ENCODE measurements at places on chromosomes 4 and X.

DNA sequence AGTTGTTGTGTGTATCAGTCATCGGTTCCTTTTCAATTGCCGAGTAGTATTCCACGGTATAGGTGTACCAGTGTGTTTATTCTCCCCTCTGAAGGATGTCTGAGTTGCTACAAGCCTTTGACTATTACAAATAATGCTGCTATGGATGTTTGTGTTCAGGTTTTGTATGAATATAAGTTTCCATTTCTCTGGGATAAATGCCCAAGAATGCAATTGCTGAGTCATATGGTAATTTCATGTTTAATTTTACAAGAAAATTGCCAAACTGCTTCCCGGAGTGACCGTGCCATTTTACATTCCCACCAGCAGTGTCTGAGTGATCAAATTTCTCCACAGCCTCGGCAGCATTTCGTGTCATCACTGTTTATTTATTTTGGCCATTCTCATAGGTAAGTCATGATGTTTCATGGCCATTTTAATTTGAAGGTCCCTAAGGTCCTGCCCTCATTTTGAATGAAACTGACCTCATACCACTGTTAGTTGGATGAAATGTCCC lies 73.9 kb downstream of the IRF2 start:
- no peak for DNase-seq

- peak; percentile 18 for DNase-seq
Measured at GRCh38 chrX:18707426-18708049, at the start of gene PPEF1. Gene PPEF1 (plus strand): TSS chrX:18707645. CDS start chrX:18707781, 136 bp downstream.

DNA sequence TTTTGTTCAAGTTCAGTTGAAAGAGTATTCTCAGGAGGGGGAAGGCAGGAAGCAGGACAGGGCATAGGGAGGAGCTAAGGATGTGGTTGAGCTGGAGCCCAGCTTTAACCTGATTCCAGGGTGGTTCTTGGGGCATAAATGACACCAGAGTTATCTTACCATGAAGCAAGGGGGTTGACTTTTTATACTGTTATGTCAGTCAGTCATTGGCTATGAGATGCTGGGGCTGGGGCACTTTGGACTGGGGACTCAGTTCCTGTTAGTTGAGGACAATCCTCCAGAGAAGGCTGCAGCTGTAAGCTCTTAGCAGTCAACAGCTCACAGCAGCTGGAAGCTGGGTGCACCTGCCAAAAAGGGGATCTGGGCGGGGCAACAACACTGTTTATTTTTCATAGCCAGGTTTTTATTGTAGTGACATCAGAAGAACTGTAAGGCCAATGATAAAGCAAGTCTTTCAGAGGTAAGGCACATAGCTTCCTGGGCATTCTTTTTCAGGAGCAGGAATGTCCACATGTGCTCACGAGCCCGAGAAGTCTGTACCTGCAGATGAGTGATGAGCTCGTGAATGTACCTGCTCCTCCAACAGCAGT lies 78.5 kb downstream of the MID1IP1 start:
- peak; percentile 49 for DNase-seq

GRCh38 chr4:99052902-99053301 lies 35.7 kb downstream of the ADH5 start:
- no peak for DNase-seq

GRCh38 chrX:15014281-15014680 lies 141.1 kb downstream of the MOSPD2 start:
- no peak for DNase-seq

DNA sequence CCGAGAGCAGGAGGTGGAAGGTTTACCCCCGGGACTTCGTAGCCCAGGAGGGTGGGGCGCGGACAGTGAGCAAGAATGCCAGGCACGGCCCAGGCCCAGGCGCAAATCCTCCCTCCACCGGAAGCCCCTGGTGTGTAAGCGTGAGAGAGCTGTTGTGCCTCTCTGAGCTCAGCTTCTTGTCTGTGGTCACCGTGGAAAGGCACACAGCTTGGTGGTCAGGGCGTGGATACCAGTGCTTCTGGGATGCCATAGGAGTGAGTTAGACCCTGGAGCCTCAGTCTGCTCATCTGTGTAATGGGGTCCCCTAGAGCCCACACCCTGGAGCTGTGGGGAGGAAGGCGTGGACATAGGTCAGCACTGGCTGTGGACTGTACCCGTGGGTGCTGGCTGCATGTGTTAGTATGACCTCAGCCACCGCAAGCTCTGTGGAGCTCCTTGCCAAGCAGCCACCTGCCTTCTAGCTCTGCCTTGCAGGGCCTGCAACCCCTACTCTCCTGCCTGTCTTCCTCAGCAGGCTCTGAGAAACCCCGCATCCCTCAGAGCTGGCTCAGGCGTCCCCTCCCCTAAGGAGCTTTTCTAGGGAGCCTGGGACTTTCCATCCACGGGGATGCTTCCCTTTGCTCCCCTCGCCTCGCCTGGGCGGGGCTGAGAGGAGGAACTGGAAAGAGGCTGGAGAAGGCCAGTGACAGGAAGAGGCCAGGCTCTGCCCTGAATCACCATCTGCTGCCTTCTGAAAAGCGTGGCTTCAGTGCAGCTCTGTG lies 28.0 kb upstream of the AFAP1 start:
- DNase-seq = no peak

DNA sequence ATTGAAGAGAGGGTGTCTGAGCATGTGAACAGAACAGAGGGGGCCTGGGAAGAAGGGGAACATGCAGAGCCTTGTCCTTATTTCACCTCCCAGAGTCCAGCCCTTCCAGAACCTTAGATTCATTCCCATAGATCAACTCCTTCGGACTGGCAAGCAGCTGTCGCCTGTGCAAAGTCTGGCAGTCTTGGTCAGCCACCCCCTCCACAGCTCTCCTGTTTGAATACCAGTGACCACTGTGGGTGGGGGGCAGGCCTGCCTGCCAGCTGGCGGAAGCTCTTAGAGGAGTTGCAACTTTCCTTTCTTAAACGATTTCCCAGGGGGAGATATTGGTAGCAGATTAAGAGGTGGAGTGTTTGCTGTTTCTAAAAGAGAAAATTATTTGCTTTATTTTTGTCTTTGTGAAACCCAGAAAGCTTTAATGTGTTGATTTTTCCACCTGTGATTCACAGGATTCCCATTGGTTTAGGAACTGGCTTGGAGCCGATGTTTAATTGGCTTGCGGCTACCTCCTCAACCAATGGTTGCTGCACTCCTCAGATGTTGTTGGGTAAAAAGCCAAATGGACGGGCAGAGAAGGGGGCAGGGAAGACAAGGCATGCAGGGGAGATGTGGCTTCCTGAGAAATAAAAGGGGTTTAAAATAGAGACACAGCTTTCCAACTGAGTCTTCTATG lies 62.2 kb upstream of the PRPS1 start:
- DNase-seq = no peak

DNA sequence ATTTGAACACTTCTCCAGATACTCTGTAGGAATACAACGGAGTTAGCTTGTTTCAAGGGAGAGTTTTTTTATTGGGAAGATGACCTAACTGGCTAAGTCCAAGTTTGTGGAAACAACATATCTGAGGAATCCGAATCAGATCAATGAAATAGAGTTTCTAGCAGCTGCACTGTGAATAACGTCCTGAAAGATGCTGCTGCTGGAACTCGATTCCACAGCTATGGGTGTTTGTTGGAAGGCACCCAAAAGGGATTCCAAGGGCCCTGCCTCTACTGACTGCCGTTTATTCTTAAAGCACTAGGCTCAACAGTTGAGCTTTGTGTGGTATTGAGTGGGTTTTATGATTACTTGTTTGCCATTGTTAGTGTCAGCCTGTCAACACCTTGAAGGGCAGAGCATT lies 6.6 kb upstream of the GBA3 start:
- DNase-seq = no peak

DNA sequence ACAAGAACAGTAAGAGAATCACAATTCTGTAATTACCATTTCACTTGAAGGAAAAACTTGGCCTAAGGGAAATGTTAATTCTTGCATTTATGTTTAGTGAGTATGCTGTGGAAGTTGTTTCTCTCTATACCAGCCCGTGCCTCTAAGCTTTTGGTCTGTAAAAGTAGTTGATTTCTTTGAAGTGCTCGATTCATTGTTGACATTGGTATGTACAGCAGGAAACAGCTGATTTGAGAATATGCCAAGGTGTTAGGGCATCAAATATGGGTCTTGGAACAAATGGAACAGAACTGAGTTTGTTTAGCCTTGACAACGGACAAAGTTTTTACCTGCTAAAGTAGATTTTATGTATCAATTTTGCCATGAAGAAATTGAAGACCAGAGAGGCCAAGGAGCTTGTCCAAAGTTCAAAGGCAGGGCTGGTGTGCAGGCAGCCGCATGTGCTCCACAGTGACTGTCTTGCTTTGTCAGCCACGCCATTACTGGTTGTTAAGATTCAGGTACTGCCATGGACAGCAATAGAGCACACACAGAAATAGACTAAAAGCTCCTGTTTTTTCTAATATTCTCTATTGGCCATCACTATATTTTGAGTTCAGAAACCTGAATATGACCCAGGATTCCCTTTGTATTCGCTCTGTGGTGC lies 75.5 kb upstream of the TLR3 start:
- DNase-seq = no peak

DNA sequence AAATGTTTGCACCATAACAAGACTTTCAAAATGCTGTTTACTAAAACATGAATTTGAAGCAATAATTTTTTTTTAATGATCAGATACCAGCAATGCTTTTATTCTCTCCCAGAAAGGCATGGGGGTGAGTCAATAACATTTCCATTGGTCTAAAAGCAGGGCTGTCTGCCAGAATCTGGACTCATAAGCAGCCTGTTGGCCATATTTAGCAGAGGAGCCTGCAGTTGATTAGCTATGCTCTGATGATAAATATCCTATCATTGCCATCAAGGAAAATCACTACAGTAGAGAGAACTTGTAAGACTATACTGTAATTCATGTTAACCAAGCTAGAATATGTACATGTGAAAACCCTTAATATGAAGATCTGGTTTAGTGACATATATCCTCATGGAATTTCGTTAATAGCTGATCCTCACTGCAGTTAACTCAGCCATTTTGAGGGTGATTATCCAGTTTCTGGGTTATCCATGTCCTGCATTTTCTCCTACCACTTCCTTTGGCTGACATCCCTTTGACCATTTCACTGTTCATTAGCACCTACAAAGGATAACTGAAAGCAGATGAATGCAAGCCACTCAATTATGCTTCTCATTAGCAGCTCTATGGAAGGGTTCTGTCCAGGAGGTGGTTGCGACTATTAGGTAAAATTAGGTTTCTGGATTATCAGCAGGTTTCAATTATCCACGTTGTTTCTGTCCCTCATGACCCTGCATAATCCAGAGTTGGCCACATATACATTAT lies 72.9 kb upstream of the DIAPH2 start:
- DNase-seq = no peak

- no peak for DNase-seq
Measured at GRCh38 chr4:9600246-9600645, 156.0 kb downstream of the DEFB131A start.

DNA sequence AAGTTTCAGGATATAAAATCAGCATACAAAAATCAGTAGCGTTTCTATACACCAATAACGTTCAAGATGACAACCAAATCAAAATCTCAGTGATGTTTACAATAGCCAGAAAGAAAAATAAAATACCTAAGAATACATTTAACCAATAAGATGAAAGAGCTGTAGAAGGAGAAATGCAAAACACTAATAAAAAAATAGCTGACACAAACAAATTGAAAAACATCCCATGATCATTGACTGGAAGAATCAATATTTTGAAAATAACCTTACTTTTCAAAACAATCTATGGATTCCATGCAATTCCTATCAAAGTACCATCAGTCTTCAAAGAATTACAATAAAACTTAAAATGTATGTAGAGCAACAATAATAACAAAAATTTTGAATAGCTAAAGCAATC lies 1096.3 kb downstream of the FAT4 start:
- no peak for DNase-seq

GRCh38 chrX:135416546-135416945 lies 5.2 kb upstream of the SMIM10L2A start:
- DNase-seq = no peak

DNA sequence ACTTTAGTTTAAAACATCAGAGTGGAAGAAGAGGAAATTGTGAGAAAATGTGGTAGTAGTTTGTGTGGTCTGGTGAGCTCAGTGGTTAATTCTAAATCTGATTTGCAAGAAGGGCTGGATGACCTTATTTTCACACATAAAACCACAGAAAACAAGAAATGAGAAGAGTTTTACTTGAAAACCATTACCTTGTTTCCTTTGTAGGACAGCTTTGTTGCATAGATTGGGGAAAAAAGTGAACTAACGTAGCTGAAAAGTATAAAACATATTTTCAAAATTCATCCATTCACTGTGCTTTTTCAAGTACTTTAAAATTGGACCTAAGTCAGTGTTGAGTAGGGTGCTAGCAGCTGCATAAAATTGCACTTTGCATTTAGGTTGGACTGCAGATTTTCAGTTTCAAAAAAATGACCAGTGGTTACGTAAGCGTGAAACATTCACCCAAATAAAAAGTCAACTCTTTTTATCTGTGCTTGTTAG lies 211.3 kb downstream of the ARHGAP10 start:
- DNase-seq = no peak

DNA sequence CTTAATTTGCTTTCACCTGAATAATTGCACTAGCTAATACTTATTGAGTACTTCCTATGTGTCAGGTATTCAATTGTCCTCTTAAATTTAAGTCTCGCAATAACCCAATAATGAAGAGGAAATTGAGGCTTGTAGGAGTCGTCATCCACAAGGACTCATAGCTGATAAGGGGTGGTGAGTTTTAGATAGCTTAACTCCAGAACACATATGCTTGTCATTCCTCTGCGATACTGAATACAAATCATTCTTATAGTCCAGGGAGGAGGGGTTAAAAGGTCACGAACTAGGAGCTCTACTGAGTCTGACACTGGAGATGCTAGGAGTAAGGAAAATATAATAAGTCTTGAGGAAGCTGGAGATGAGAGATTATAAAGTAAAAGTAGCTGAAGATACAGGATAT lies 1.4 kb upstream of the PACRGL start:
- DNase-seq = no peak

GRCh38 chr4:101958547-101958946 lies 168.0 kb downstream of the BANK1 start:
- DNase-seq = no peak

GRCh38 chr4:108081256-108081655 lies 87.5 kb downstream of the LEF1 start:
- no peak for DNase-seq

GRCh38 chr4:120769227-120769626 lies 153.3 kb downstream of the PRDM5 start:
- DNase-seq = no peak

DNA sequence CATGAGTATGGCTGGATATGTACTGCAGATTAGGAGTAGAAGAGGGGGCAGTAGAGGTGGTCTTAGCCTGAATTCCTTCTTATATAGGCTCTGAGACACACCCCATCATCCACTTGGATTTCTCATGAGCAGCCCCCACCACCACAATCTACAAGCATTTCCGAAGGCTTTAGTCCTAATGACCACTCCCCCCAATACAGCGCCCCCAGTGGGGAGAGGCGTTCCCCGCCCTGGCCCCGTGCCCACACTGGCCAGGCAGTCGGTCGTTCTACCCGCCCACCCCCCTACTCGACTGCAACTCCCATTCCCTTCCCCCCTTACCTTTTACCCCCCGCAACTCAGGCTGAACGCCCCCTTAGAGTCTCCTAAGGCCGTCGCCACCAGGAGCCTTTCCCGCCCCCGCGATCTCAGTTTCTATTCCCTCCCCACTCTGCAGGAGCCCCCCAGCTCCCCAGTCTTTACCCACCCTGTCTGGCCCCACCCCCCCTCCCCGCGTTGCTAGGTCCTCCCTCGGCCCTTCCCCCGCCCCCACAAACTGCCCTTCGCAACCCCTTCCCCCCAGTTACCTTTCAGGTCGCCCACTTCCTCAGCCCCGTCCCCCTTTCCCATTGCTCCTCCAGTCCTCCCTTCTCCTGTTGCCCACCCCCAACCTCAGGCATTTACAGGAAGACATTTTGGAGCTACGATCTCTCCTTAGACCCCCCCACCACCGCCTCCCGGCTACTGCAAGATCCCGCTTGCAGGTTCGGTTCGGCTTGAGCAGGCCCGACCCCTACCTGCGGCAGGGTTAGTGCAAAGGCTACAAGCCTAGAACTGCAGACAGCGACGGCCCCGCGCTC lies 468 bp downstream of the ZMYM3 start:
- peak; percentile 0 for DNase-seq

All from NCI-H748 treated with DMSO at 0.1 percent for 48 hours (cell line).